ENCODE measurements at places on chromosomes 2 and 18.

- no peak for DNase-seq
These were observed 90.7 kb upstream of the TFCP2L1 start for GRCh38 chr2:121375621-121376159.

DNA sequence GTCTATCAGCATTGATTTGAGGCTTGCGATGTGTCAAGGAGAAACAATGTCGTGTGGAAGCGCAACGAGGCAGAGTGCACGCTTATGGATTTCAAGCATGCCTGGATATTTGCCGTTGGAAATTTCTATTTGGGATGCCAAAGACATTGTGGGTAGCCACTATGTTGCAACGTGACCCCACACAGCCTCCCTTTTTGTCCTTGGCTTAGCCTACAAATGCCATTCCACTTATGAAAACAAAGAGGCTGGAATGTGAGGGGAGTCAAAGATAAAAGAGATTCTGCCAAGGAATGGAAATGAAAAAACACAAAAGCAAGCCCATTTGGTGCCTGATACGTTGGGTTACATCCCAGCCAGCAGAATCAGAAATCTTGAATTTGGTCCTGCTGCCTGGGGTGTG, 721.2 kb downstream of the GALR1 start:
- DNase-seq: no peak

DNA sequence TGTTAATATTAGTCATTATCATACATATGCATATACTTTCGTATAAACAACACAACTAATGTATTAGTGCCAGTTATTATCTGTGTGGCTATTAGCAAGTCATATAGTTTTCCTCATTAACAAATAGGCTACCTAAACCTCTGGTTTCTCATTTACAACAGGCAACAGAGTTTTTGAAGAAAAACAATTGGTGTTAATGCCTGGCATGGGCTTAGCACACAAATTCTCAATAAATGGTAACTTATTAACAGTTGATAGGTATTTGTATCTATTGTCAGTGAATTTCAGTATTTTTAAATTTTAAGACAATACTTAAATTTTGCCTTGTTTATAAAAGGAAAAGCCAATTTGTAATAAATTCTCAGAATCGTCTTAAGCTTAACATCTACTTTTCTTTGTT, 182.5 kb downstream of the PMAIP1 start:
- no peak for DNase-seq

DNA sequence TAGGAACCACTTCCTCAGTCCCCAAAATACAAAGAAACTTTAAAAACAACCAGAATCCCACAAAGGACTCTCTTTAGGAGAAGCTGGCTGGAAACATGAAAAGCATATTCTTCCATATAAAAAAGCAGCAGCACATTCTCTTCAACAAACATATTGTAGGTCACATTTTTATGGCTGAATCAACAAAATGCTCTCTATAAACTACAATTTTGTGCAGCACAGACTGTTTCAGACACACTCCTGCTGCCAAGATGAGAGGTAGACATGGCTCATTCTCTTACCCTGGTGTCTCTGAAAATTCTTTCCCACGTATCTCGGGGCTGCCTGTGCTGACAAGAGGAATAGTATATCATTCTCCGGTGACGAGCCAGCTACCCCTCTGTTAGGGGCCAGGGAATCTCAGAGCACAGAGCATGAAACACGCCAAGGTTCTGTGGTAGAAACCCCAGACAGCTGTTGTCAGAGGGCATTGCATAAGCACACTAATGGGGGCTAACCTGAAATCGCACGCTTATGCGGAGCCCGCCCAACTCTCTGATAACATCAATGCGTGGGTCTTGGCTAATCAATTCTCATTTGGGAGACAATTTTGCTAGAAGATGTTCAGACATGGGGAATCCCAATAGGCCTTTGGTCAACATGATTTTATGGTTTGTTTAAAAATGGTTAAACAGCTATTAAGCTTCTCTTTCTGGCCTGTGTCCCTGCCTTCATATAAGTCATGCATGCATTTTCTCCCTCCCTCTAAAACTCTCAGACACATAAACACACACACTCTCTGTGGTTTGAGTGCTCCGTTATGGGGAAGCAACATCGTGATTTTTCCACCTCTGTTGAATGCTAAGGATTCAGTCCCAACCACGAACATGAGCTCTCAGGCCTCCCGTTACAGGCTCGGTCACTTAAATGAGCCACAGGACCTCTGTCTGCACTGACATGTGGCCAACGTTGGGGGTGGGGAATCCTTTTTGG, 177.5 kb downstream of the INO80D start:
- DNase-seq: no peak

DNA sequence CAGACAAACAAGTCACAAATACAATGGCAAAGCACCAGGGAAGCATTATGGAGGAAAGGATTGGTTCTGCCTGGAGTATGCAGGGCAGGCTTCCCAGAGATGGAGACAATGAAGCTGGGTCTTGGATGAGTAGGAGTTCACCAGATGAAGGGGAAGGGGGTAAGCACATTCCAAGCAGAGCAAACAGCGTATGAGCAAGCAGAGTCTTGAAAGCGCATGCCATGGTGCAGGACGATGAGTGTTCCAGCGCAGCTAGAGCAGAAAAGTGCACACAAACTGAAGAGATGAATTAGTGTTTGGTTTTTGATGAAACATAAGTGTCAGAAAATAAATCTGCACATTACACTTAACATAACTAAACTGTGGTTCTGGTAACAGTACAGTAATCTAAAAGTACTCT, 21.6 kb downstream of the MBD2 start:
- DNase-seq: no peak

GRCh38 chr18:13216092-13216582, 2.4 kb upstream of the LDLRAD4 start:
- DNase-seq: peak; percentile 57

DNA sequence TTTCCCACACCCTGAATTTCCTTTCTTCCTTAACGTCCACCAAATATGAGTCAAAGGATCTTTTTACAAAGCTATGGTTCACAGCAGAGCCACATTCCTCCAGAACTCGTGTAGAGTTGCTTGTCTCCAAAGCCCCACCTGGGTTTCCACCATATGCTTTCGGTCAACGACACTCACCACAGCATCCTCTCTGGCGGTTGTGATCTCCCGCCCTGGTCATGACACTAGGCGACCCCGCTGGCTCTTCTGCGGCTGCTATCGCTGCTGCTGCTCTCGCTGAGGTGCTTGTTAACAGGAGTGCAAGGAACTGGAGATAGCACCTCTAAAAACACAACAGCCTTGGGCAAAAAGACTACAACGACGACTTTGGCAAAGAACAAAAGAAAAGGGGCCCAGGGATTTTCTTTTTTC, 340 bp downstream of the SLC40A1 start:
- no peak for DNase-seq

DNA sequence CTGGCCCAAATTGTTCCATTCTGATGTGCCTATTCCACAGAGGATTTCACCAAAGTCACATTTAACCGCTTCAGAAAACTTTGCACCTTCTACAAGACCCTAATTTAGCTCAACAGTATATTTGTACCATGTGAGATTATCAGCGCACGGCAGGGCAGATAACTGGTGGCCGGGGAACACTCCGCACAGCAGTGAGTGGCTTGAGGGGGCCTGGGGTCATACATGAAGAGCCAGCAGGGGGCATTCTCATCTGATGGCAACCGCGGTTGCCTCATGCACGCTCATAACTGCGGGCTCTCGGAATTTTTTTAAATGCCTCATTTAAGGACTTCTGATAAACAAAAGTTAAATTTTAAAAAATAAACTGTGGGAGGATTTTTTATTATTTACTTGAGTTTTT, 84.1 kb downstream of the BIN1 start:
- DNase-seq: no peak

DNA sequence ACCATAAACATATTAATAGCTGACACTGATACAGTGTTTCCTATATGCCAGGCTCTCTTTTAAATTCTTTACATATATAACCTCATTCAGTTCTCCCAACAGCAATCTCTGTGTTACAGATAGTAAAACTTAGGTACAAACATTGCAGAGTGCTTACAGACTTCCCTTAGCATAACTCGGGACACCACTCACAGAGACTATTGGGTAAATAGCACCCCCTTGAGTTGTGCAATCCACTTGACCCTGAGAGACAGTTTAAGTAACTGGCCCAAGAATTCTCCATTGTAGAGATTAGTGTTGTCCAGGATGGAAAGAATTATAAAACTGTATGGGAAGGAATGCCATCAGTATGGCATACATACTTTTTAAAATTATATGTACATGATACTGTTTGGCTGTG, 110.1 kb downstream of the POLE4 start:
- DNase-seq: no peak

DNA sequence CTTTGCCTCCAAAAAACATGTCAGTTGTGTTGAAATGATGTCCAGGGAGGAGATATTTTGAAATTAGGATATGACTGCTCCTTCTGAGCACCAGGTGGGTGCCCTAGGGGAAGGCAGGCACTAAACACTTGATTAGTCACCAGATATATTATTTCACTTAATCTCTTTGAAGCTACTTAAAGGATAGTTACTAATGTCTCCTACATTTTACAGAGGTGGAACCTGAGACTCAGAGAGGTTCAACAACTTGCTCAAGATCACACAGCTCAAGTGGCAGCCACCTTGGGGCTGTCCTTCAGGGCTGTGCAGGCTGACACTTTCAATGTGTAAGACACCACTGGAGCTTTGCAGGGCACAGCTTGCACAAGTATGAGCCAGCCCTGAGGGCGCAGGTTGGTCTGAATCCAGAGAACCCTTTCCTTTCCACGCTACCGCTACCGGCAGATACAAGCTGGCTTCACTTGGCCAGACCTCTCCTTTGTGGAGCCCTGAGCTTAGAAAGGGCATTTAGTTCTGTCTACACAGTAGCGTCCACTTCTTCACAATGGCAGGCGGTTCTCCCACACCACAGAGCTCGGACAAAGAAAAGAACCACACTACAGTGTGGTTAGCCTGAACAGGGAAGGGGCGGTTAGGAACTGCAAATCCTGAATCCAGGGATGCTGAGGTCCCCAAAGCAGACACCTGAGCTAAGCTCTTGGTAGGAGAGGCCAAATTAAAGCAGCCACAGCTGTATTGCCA, 16.4 kb downstream of the ALPK2 start:
- no peak for DNase-seq

- DNase-seq: no peak
These were observed 21.9 kb downstream of the ATOH8 start for GRCh38 chr2:85775406-85776381.

GRCh38 chr2:49067971-49068370, 86.3 kb downstream of the FSHR start:
- DNase-seq: no peak

DNA sequence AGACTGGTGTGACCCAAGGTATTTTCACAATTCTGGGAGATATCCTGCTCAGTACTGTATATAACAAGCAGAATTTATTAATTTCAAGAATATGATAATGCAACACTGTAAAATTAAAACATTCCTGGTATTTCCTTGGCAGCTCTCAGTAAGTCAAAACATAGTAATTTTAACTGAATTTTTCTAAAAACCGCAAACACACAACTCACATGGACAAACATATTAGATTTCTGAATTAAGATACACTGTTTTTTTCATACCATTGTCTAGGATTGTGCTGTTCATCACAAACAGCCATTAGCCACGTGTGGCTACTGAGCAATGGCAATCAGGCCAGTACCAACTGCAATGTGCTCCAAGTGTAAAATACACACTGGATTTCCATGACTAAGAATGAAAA, 29.6 kb downstream of the LPIN2 start:
- DNase-seq: no peak

- DNase-seq: no peak
These were observed 189.7 kb downstream of the SP3 start for GRCh38 chr2:173775440-173775839.

- no peak for DNase-seq
These were observed 51.0 kb upstream of the SERPINB2 start for GRCh38 chr18:63836456-63836855.

GRCh38 chr2:183375821-183376220, 251.6 kb downstream of the NUP35 start:
- DNase-seq: no peak

GRCh38 chr2:177597759-177598158, 205.2 kb downstream of the AGPS start:
- DNase-seq: no peak

GRCh38 chr2:73004466-73004865, 67.0 kb downstream of the SFXN5 start:
- no peak for DNase-seq

Data from retinal pigment epithelial cell (primary cell).